ENCODE measurements at places on chromosomes 5 and 9.

DNA sequence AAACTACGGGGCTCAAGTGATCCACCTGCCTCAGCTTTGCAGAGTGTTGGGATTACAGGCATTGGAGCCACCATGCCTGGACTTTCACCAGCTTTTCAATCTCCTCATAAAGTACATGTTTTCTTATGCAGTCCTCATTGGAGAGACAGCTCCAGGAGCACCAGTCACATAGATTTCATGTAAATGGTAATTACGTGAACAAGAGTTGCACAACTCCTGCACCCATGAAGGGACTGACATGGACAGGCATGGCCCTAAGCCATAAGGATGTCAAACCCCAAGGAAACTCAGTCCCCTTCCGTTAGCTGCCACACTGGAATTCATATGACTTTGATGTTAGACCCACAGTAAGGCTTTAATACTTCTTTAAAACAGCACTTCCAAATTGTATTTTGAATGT is 7.6 kb upstream of the ADGRV1 start:
- DNase-seq, result no peak

GRCh38 chr5:91207248-91207647 is 175.9 kb downstream of the ARRDC3 start:
- no peak for DNase-seq

DNA sequence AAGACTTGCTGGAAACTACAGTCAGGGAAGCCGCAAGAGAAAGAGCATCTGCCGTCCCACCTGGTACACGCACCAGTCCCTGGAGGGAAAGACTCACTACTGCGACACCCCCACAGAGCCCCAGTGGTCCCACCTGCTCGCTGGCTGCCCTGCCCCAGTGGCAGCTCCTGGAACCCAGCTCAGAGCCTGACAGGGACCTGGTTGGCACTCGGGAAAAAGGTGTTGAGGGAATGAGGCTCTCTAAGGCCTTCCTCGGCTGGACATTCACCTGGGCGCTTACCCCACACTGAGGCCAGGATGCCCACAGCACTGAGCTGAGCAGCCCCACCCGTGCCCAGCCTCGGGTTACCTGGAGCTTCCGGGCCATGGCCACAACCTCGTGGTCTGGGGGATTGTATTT is 19.7 kb downstream of the BRD3OS start:
- DNase-seq, result no peak

DNA sequence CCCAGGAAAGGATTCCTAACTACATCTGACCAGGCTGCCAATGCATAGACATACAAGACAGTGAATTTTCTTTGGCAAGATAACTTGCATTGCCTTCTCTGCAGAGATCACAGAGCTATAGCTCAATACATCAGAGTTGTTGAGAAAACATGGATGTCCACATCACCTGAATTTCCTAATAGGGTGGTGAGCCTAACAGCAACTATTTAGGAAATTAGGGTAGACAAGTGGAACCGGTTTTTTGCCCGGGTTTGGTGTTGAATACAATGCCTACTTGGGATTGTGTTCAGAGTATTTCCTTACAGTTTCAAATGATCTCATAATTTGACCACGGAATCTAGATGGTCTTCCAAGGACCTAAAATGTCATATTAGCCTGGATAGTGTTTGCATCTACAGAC is 262.7 kb downstream of the KIF4B start:
- no peak for DNase-seq

DNA sequence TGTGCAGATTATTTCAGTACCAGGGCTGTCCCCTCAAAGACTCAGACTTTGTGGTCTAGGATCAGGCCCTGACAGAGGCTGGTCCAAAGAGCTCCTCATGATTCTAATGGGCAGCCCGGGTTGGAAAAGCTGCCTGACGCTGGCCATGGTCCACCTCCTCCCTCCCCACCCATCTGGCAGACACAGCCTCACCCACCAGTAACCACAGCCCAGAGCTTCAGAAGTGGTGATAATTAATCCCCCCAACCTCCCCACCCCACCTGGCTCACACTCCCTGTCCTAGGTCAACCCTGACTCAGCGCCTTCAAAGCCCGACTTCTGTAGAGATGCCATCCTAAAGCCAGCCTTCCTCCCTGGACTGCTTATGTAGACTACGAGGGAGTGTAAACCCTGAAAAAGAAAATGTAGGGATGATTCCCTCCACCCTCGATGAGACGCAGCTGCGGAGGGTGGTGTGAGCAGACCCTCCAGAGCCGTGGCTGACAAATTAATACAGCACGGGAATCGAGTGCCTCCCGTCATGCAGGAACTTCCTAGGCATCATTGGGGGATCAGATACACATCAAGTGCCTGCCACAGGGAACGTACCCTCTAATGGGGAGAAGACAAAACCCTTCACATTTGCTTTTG is 7.0 kb downstream of the UBE2QL1 start:
- no peak for DNase-seq

DNA sequence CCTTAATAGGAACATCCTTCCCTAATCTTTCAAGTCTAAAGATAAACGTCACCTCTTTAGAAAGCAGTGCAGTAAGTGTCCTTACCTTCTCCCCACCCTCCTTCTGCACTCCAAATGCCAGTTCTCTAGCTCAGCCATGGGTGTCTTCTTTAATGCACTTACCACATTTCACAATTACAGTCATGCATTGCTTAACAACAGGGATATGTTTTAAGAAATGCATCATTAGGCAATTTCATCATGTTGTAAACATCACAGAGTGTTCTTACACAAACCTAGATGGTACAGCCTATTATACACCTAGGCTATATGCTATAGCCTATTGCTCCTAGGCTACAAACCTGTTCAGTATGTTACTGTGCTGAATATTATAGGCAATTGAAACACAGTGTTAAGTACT is 91.2 kb downstream of the RFX3 start:
- DNase-seq, result no peak

GRCh38 chr9:136508729-136509500 is 26.1 kb upstream of the SEC16A start:
- no peak for DNase-seq

GRCh38 chr9:137295238-137295811 is 6.7 kb downstream of the NRARP start:
- DNase-seq, result no peak

DNA sequence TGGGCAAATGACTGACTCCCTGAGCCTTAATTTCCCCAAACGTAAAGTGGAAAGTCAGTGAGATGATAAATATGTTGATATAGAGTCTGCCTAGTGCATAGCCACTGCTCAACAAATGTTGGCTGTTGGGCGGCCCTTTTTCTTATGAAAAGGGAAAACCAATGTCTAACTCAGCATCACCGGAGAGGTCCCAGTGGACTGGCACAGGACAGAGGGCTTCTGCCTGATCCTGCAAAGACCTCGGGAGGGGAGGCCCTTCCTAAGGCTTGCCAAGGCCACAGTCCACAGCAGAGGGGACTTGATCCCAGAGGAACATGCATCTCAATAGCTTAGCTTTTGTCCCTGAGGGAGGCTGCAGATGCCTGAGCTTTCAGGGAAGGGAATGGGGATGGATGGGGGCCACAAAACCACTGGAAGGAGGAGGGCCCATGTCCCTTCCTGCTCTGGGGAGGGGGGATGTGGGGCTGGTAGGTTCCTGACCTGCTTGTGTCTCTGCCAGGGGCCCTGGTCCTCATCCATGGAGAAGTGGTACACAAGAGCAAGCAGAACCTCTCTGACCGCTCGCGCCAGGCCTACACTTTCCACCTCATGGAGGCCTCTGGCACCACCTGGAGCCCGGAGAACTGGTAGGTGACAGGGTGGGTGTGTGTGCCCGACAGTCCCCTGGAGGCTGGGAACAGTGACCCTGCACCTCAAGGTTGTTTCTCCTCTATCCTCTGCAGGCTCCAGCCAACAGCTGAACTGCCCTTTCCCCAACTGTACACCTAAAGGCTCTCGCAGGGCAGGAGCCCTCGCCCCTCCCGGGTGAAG is 6.3 kb downstream of the DOLK start:
- DNase-seq, result no peak
